ENCODE measurements at places on chromosomes 6 and 20.

DNA sequence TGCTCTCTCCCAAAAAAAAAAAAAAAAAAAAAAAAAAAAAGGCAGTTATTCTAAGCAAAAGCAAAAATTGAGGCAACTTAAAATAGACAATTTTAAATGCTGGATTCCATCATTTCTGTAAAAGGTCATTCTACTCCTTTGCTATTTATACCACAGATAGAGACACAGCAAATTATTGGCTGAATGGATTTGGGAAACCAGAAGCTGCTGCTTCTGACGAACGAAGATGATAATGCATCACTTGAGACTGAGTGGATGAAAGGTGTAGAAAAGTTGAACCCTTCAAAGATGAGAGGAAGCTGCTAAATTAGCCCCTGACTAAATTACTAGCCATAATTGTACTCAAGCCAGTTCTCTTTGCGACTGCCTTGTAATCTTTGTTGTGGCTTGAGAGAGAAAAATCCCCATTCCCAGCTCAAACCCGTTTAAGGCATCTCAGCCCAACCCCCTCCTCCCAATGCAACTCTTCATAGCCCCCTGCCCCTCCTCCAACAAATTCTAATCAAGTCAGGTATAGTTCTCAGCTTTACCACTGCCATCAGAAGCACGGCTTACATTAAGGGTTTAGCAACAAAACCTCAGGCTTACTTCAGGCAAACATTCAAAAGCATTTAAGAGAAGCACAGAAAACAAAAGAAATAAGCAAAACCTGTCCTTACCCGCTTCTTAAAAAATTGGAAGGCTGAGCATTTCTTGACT is 1.0 kb downstream of the SGK1 start:
- no peak for DNase-seq

- no peak for DNase-seq
Observed at GRCh38 chr6:81241126-81242041, 511.1 kb downstream of the TENT5A start.

DNA sequence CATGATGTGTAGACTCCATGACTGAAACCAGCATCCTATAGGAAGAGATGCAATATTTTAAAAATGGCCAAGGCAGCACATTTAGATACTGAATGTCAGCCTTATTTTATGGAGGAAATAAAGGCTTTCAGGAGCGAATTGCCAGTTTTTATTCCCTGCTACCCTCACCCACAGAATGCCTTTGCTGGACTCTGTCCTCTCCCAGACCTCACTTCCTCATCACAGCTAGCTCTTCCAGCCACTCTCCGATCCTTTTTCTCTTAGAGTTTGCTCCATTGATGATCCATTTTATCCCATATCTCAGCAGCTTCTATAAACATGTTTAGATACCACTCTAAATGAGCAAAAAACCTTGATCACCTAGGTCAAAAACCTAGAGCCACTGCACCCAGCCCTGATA is 137.7 kb downstream of the LRRC1 start:
- no peak for DNase-seq

DNA sequence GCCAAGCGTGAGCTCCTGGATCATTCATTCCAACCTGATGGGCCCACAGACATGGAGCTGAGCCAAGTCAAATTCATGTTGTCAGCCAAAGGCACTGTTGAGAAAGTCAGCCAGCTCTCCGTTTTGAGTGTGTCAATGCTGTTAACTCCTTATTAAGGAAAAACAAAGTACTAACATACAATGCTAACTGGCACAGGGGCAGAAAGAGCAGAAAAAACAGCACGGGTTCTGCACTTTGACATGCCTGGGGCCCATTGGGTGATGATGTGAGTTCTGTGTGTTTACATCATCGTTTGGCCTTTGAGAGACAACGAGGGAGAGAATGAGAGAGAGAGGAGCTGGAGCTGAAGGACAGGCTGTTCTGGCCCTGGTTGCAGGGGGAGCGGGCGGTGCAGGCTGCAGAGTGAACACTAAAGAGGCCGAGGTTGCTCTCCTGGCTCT is 85.9 kb downstream of the SMOC2 start:
- no peak for DNase-seq

DNA sequence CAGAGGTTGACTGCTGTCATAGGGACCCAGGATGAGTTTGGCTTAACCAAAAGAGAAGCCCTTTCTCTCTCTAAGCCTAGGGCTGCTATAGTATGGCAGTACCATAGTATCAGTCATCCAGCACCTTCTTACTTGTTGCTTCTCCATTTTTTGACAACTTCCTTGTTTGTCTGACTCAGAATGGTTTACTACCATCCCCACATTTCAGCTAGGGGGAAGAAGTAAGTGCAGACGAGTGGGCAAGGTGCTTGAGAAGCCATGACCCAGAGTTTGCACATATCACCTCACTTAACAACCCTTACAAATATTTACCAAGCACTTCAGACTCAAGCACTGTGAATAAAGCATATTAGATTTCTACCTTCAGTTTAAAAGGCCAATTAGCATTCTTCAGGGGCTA is 289.9 kb upstream of the TSHZ2 start:
- DNase-seq: no peak

DNA sequence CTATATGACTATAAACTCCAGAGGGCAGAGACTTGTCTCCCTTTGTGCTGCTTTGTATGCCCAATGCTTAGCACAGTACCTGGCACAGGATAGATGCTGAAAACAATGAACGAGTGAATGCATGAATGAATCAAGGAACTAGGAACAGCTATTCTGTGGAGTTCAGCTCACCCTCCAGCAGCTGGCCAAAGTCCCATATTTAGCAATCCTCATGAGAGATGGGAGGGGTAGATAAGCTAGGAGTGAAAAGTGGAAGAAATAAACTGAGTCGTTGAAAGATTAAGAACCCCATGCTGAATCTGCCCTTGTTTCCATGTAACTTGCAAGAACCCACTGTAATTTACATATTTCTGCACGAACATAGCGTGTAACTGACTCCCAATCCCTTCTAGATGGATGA is 106.5 kb downstream of the MAFB start:
- no peak for DNase-seq

GRCh38 chr6:168124921-168125320 is 45.9 kb upstream of the FRMD1 start:
- no peak for DNase-seq

GRCh38 chr6:53119349-53119748 is 29.3 kb downstream of the GCM1 start:
- DNase-seq: no peak

DNA sequence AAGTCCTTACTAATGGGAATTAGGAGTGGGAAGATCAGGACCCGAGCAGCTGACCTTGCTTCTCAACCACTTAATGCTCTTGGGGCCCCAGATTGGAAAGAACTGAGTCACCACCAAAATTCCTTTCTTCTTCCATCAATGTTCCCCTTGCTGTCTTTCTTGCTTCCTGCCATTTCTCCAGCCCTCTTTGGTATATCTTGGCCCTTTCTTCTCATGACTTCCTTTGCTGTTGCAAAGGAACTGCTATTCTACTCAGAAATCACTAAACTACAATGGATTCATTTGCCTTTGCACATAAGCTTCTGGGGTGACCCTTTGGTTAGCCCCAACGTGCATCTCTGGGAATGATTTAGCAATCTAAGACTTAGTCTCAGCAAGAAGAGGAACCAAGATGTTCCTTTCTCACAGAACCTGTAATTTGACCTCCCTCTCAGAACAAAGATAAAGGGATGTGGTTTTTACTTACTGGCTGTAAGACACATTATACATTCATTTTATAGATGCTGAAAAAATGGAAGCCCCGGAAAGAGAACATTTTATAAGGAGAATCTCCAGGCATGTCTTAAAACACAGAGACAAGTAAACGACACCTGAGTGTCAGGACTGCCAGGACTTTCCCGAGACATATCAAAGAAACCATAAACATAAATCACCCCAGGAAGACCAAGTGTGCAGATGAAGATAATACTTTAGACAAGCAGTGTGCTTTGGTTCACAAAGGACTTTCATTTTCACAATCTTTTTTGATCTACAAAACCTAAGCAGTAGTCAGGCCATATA is 99.0 kb upstream of the TNFAIP3 start:
- no peak for DNase-seq

GRCh38 chr6:156780102-156780641 is 3.0 kb downstream of the ARID1B start:
- peak; percentile 71 for DNase-seq

- no peak for DNase-seq
Observed at GRCh38 chr6:147538821-147539220, 30.3 kb downstream of the SAMD5 start.

GRCh38 chr6:155333414-155333813 is 19.1 kb upstream of the TFB1M start:
- DNase-seq: no peak

DNA sequence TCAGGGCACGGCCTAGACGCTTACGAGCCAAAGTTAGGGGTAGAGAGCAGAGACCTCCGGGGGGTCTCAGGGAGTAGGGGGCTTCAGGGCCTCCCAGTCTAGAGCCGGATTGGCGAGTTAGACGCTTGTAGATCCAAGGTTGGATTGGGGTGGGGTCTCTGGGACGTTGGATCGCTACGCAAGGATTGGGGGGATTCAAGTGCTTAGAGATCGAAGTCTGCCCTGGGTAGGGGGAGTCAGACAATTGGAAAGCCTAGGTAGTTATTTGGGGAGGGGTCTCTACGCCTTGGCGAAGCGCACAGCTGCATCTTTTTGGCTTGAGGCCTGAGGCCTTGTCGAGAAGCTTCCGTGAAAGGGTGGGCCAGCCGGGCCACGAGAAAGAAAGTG is 469 bp downstream of the STX16 start:
- no peak for DNase-seq

- no peak for DNase-seq
Observed at GRCh38 chr6:87847135-87847829, 145.2 kb upstream of the AKIRIN2 start.

GRCh38 chr6:36386495-36387439 is 702 bp downstream of the ETV7 start:
- DNase-seq: peak; percentile 70

DNA sequence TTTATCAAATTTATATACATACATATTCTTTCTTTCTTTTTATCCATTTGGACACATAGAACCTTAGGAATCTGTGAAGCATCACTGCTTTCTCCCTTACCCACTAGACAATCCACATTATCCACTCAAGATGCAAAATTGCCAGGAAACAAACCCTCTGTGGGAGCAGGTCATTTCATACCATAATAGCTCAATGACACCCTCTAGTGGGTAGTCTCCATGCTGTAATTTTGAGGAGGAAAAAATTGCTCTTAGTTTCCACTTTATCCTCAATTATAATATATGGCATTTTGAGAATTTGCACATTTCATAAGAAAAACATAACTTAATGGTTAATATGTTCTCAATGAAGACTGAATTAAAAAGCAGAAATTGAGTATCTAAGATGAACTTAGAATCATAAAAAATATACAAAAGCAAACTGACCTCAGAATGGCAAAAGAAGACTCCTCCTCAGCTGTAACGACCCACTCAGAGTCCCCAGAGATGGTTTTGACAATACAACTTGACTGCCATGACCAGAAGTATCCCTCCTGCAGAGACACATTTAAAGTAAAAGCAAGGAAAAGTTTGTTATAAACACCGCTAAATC is 164.1 kb downstream of the FRK start:
- peak; percentile 55 for DNase-seq

DNA sequence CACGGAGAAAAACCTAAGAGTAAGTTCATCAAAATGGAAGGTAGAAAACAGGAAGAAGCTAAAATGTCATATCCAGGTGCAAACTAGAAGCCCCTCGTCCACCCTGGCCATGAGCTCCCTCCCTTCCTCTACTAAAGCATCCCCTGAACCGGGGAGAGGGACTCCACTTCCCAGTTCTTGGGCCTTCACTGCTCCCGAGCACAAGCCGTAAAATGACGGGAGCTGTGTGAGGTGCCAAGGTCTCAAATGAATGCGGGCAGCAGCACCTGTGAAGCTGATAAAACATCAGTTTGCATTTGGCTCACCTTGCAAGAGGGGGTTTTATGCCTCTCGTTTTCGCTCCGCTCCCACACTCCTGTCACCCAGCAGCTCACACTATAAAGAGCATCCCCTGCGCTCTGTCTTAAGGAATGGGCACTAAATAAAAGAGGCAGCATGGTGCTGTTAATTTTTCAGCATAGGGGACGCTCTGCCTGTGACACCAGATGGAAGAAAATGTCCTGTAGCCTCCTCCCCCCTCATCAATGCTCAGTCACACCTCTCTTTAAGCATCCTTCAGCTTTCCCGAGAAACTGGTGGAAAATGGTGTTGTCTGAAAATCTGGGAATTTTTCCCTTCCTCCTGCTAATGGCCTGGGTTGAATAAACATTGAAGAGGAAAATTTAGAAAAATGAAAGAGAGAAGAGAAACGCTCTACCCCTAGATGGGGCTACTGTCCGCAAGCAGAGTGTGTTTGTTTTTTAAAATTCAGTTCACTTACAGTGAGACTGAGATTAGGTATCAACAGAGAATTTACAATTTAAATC is 563.0 kb upstream of the AGPAT4 start:
- DNase-seq: no peak

GRCh38 chr20:33423141-33423834 is 20.3 kb downstream of the SNTA1 start:
- no peak for DNase-seq

DNA sequence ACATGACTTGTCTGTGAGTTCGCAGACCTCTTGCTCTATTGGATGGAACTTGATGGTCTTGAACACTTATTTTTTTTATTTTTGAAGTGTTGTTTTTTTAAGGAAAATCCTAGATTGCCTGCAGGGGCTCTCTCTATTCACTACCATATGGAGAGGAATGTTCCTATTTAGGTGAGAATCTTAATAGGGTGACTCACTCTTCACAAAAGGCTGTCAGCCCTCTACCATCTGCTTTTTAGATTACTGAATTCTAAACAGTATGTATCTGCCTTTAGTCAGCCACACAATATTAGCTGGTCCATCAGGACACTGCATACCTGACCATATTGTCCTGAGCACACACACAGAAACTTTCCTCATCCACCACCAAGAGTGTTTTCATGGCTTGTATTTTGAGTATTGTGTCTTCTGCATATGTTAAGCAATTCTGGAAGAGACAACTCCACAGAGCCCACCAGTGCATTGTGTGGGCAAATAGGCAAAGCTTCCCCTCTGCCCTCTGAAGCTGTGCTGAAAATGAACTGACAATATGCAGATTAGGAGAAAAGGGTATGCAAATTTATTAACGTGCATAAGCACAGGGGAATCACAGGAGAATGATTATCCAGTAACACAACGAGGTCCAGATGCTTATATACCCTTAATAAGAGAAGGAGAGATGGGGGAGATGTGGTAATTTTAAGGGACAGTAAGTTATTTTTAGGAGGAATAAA is 6.6 kb upstream of the BTBD9 start:
- DNase-seq: no peak

- no peak for DNase-seq
Observed at GRCh38 chr20:31705598-31706597, 16.8 kb downstream of the BCL2L1 start.
